ENCODE measurements at places on chromosomes 2 and 18.
A peak's percentile ranks its signal among the peaks of the same experiment; 100 is the strongest.

- no peak for DNase-seq
Measured at GRCh38 chr2:138036522-138036921, 72.2 kb downstream of the HNMT start.

DNA sequence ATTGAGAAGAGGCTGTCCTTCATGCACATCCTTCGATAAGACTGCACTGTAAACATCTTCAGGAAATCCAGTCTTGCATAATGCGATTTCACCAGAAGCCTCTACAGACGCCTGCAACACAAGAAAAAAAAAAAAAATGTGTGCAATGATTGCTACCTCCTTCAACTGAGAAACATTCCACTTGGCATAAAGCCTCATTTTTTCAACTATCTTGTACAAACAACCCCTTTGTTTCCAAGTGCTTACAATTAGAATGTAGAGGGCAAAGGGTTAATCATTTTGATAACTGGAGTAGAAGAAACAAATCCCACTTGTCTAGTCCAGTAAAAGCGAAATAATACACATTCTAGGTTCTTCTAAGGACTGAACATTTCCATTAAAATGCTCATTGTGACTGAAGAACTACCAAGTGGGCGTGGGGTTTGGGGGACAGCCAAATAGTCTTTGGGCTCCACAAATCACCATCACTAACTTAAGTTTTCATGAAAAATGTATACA lies 29.2 kb downstream of the CDH2 start:
- DNase-seq, result no peak

DNA sequence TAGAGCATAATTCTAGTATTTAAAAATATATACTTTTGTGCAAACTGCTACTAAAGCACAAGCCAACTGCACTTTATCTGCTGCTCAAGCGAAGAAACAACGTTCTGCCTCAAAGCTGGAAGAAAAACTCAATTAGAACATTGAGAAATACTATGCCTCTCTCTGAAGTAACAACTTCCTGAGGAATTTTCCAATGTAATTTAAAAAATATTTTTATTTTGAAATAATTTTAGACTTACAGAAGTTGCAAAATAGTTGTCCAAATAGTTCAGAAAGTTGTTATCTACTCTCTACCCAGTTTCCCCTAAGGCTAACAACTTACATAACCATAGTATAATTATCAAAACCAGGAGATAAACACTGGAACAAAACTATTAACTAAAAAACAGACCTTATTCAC lies 12.3 kb upstream of the POLI start:
- DNase-seq, result no peak

DNA sequence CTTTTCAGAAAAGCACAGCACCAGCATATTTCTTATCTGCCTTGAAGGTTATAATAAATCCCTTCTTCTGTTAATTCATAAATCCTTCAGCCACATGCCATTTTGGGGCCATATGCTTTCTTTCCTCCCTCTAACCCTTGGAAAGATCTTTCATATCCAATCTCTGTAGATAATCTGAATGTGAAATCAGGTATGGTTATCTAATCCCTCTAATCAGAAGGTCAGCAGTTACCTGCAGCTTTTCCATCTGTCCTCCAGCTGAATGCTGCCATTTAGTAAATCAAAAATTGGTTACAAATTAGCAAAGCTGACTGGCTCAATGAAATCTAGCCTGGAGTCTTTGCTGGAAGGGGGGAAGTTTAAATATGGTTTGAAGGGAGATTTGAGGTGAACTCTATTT lies 230.5 kb downstream of the PIK3C3 start:
- DNase-seq, result no peak

DNA sequence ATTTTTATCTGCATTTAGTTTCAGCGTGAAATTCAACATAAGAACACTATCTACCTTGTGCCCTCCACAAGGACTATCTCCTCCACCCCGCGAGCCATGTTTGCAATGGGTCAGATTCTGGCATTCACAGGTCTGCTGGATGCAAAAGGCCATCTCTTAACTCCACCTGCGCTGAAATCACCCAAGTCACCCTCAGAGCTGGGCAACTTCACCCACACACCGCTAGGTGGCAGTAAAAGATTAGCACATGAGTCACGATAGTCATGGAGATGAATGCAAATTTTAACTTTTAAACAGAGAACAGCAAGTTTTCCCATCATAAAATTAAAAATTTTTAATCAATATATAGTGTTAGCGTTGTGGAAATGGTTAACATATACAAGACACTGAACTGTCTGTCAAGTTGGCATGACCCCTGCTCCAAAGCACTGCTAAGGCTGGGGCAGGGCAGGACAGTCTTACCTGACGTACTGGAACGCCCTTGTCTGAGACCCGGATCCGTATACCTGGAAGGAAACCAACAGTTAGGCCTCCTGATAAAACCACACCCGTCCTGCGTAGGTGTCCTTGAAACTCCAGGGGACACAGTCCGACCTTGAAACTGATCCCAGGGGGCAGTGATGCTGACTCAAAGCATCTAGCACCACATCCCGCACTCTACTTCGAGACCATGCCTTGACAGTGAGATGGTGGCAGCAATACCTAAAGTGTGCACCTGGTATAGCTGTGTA lies 89.6 kb downstream of the UXS1 start:
- peak; percentile 81 for DNase-seq

DNA sequence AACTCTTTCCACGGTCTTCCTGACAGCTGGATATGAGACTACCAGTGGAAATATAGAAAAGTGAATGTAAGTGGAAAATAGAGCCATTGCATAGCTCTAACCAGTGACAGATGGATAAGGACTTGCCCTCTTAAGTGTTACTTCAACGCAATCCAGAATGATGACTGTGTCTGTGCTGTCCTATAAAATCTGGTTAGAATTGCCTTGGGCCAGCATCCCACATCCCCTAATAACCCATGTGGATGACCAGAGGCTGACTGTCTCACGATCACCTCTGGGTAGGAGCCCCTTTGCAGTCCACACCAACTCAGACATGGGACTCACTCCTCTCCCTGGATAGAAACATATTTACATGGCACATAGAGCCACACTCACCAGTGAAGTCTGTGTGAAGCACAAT lies 186.6 kb downstream of the C1D start:
- DNase-seq, result no peak

DNA sequence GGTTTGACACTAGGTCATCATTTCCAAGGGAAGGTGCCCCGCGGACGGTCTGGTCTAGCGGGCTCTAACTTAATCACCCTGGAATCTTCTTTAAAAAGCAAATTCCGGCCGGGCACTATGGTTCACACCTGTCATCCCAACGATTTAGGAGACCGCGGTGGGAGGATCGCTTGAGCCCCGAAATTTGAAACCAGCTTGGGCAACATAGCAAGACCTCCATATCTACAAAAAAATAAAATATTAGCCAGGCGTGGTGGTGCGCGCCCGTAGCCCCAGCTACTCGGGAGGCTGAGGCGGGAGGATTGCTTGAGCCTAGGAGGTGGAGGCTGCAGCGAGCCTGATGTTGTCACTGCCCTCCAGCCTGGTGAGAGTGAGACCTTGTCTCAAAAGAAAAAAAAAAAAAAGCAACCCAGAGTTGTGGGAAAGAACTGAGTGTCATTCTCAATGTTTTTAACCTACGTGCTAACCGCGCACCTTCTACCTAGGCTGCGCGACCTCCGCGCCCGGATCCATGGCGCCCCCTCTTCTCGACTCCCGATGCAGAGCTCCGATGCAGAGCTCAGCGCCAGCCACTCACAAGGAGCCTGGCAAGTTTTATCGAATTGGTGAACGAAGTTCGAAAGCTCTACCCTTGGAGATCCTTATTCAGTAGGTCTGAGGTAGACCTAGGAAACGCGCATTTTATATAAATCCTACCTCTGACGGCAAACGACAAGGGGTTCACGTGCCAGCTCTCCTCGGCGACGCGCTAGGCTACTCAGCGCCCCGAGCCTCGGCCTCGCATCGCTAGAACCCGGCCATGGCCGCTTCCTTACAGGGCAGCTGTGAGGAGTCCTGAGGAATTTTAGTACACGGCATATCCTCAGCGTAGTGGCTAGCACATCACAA lies 888 bp upstream of the TWSG1 start:
- no peak for DNase-seq

- no peak for DNase-seq
Measured at GRCh38 chr18:55479656-55480420, 108.2 kb downstream of the TCF4 start.

DNA sequence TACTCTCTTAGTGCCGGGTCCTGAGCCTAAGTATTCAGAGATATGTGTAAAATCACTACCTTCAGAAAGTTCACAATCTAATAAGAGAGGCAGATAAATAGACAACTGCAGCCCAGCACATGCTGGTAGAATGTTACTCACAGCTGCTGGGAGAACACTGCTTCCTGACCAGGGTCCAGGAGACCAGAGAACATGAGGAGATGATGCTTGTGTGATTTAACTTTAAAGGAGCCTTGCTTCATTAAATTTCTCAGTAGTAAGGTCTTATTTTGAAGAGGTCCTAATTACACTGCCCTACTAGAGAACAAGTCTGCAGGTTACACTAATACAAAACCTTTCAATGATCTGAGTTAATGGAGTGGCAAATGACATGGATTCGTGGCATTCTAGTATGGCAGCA lies 209.9 kb upstream of the TRIB2 start:
- no peak for DNase-seq

- no peak for DNase-seq
Measured at GRCh38 chr2:45802499-45803138, 151.1 kb downstream of the PRKCE start.

- DNase-seq, result no peak
Measured at GRCh38 chr2:138763971-138764370, 16.2 kb downstream of the NXPH2 start.

- no peak for DNase-seq
Measured at GRCh38 chr2:26048791-26049190, 14.9 kb downstream of the RAB10 start.

DNA sequence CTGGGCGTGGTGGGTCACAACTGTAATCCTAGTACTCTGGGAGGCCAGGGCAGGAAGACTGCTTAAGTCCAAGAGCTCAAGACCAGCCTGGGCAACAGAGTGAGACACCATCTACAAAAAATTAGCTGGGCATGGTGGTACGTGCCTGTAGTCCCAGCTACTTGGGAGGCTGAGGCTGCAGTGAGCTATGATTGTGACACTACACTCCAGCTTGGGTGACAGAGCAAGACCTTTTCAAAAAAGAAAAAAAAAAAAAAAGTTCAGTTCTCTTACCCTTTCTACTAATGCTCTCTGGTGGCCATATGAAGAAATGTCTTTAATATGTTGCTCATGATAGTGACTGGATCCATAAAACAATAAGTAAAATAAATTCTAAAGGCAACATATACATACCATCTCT lies 14.9 kb downstream of the TYW5 start:
- peak; percentile 49 for DNase-seq

- no peak for DNase-seq
Measured at GRCh38 chr2:37011130-37011529, 44.8 kb upstream of the STRN start.

GRCh38 chr18:48002933-48003365 lies 72.5 kb upstream of the SMAD2 start:
- no peak for DNase-seq

DNA sequence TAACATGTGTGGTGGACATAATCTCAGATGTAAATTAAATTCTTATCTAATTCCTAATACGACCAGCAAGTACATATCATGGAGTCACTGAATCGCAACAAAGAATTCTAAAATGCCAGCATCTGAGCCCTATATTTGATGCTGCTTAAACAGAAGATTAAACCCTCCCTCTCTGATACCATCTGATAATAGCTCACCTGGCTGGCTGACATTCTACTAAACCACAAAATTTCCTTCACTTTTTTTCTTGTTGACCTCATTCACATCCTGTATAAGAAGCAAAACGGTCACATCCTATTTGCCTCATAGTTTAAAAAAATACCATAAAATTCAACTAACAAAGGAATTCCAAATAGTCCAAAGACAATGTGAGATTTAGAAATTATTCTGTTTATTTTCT lies 371.6 kb upstream of the SLC8A1 start:
- DNase-seq, result no peak

GRCh38 chr2:100260712-100261620 lies 61.3 kb downstream of the LONRF2 start:
- DNase-seq, result peak; percentile 63

DNA sequence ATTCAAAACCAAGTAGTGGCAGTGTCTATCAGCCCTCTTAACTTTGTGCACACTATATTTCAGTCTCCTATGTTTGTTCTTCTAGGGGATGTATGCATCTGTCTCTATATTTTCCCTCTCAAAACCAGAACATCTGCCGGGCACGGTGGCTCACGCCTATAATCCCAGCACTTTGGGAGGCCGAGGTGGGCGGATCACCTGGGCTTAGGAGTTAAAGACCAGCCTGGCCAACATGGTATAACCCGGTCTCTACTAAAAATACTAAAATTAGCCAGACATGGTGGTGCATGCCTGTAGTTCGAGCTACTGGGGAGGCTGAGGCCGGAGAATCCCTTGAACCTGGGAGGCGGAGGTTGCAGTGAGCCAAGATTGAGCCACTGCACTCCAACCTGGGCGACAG lies 9.9 kb upstream of the GAREM2 start:
- no peak for DNase-seq

DNA sequence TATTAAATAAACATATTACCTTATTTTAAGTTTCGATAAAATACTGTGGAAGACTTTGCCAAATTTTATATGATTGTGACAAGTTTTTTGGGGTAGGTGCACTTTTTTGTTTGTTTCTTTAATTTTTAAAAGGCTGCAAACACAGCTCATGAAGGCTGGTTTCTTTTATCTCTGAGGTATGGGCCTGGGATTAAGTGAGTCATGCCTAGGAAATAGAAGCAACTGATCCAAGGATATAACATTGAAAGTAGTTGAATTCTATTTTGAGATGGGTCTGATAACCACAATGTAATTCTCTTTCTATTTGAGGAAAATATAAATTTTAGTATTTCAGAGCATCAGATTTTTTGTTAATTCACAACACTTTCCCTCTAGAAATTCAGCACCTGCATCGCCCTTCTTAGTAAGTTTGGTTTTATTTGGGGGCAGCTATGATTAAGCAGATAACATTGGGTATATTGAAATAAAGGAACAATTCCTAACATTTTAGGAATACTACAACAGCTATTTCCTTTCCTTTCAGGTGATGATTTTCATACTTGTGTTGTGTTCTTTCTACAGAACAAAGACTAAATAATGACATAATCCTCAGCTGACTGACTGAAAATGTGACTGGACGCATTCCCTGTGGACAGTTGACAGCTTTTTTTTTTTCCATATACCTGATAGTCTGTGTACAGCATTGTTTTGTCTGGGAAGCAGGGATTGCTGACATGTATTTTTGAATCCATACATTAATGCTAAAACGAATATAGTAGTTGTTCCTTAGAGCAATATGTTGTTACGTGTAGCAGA lies 16.8 kb downstream of the RBM45 start:
- DNase-seq, result no peak

All from erythroblast (primary cell).